ENCODE measurements at places on chromosomes 13 and 19.

DNA sequence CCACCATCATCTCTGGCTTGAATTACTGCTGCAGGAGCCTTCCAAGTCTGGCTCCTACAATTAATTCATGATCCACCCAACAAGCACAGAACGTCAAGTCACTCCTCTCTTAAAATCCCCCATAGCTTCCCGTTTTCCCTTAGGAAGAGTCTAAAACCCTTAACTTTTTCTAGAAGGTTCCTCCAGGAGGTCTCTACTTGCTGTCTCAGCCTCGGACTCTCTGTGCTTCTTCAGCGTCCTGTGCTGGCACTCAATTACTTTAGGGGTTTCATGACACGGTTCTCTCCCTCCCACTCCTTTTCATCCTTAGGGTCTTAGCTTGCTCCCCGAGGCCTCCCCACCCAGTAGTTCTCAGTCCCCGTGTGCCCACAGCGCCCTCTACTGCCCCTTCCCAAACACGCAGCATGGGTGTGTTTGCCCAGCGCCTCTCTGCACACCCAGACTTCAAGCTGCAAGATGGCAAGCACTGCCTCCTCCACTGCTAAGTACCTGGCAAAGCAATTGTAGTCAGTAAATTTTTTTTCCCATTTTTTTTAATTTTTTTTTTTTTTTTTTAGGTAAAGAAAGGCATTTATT is 25.8 kb upstream of the MAP3K10 start:
- DNase-seq = peak; percentile 4

DNA sequence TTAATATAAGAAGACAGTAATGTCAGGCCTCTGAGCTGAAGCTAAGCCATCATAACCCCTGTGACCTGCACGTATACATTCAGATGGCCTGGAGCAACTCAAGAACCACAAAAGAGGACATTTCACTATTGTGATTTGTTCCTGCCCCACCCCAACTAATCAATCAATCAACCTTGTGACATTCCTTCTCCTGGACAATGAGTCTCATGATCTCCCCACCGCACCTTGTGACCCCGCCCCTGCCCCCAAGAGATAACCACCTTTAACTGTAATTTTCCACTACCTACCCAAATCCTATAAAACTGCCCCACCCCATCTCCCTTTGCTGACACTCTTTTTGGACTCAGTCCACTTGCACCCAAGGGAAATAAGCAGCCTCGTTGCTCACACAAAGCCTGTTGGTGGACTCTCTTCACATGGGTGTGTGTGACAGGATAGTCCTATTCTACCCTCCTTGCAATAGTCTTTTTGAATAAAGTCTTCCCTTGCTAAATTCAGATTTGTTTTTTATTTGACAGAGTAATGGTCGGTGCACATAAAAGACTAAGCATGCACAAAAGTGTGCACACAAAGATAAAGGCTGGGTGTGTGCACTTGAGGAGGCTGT is 14.0 kb downstream of the CD70 start:
- no peak for DNase-seq

- DNase-seq = no peak
These were observed 529.0 kb downstream of the MYO16 start for GRCh38 chr13:109158383-109158782.

- no peak for DNase-seq
These were observed 64.2 kb downstream of the ARHGAP35 start for GRCh38 chr19:46924874-46925547.

DNA sequence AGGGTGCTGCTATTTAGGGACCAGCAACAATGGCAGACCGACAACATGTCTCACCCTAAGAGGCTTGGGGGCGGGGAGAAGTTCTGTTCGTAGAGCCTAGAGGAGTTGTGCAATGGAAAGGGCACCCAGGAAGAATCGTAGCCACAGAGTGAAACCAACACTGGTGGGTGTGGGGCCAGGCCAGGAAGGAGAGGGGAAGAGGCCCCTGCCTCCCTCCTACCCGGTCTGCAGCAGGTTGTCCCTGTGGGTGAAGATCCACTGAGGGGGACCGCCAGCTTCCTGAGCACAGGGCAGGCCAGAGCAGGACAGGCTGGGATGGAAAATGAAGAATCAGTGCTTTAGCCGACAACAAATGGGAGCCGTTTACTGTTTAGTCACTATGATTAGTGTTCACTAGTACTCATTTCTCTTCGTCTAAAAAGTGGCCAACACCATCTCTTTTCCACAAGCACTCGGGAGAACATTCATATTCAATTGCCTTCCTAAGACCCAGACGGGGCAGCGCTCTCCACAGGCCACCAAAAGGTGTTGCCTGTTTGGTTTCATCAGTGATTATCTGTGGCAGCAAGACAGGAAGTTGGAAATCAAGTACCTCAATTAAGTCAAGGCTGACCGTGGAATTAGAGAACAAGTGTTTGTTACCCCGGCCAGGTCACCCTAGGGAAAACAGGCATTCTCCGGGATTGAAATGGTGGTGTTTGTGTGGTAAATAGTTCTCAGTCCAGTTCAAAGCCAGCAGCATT is 1.1 kb upstream of the ATP11A start:
- DNase-seq = peak; percentile 22

- DNase-seq = no peak
These were observed 716.2 kb upstream of the ARGLU1 start for GRCh38 chr13:107284173-107284572.

- DNase-seq = no peak
These were observed 13.9 kb downstream of the TSKS start for GRCh38 chr19:49749055-49749716.

DNA sequence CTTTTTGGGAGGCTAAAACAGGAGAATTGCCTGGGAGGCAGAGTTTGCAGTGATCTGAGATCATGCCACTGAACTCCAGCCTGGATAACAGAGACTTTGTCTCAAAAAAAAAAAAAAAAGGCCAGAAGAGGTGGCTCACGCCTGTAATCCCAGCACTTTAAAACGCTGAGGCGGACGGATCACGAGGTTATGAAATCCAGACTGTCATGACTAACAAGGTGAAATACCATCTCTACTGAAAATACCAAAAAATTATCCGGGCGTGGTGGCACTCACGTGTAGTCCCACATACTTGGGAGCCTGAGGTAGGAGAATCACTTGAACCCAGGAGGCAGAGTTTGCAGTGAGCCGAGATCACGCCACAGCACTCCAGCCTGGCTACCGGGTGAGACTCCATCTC is 39.9 kb downstream of the ZNF611 start:
- DNase-seq = no peak

DNA sequence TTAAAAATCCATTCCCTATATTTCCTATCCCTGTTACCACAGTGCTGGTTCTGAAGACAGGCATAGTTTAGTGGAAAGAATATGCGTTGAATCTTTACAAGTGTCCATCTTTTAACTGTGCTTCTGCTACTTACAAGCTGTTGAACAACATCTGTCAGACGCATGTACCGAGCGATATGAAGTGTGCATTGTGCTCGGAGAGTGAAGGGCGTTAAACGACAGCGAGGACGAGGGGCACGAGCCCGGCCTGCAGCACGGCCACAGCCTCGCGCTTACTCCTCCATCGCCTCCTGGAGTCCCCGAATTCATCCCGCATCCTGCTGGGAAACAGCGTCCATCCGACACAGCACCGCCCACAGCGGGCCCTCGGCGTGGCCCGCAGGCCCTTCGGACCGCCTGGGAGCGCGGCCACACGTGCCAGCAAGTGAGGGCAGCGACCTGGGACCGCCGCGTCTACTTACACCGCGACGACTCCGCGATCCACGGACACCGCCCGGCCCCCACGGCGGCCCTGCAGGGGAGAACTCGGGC is 514 bp downstream of the PCID2 start:
- DNase-seq = peak; percentile 17
